ENCODE measurements at places on chromosomes 2 and 18. TPM values are rescaled to one million over a fixed set of nuclear protein-coding genes. Genes with fewer than 3 reads are reported as not detected.

SH2D6 gene
- total RNA-seq: 13.5 TPM

PDE11A gene
- 1.6 TPM for total RNA-seq

PRKCE gene
- total RNA-seq: 25.1 TPM

FBXO36 gene
- 2.6 TPM for total RNA-seq

BCL11A gene
- total RNA-seq: 35.4 TPM

VSNL1 gene
- not detected for total RNA-seq

SLC5A7 gene
- not detected for total RNA-seq

FBLN7 gene
- total RNA-seq: 7.4 TPM

GORASP2 gene
- 30.6 TPM for total RNA-seq

GRCh38 chr18:47427072-47427471, 175.6 kb upstream of the SKOR2 start:
- H3K4me3 ChIP-seq: no peak overlapping the region
- H3K27me3 ChIP-seq: no peaks in the 10 kb centered on the region
- no peak overlapping the region for H3K27ac ChIP-seq
- DNase-seq: no peak
- no peaks in the 10 kb centered on the region for H3K4me1 ChIP-seq
- H3K36me3 ChIP-seq: no peaks in the 10 kb centered on the region

GRCh38 chr2:144580521-144581161, 60.7 kb upstream of the ZEB2 start:
- DNase-seq: no peak
- no peak overlapping the region for H3K27ac ChIP-seq
- H3K36me3 ChIP-seq: no peaks in the 10 kb centered on the region
- H3K4me1 ChIP-seq: no peaks in the 10 kb centered on the region
- H3K27me3 ChIP-seq: no peaks in the 10 kb centered on the region

- no peaks in the 10 kb centered on the region for H3K4me1 ChIP-seq
- no peaks in the 10 kb centered on the region for H3K27me3 ChIP-seq
- H3K27ac ChIP-seq: no peak overlapping the region
- no peak for DNase-seq
- no peak overlapping the region for H3K4me3 ChIP-seq
Observed at GRCh38 chr2:29097569-29097968, 17.6 kb upstream of the CLIP4 start.

DNA sequence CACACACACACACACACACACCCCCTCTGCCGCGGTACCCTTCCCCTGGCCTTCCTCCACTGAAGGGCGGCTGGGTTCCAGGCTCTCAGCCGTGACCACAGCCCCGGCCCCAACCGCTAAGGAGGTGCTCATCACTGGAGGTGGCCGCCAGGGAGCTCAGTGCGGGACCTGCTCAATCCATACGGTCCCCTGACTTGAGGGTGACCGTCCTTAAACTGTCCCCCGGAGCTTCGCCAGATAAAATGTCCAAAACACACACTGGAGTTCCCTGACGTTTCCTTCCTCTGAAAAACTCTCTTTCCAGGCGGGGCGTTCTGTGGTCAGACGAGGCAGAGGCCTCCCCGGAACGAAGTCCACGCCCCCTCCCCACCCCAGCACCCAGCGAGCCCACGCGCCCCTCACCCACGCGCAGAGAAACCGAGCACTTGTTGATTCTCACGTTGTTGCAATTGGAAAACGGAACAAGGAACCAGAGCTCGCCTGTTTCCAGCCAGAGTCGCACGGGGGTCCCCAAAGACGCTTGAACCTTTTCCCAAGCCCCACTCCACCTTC, 1.4 kb downstream of the MBP start:
- no peaks in the 10 kb centered on the region for H3K4me1 ChIP-seq
- no peaks in the 10 kb centered on the region for H3K36me3 ChIP-seq
- H3K4me3 ChIP-seq: peak overlapping the region; percentile 97
- peak overlapping the region; percentile 96 for H3K27ac ChIP-seq
- DNase-seq: peak; percentile 59

DNA sequence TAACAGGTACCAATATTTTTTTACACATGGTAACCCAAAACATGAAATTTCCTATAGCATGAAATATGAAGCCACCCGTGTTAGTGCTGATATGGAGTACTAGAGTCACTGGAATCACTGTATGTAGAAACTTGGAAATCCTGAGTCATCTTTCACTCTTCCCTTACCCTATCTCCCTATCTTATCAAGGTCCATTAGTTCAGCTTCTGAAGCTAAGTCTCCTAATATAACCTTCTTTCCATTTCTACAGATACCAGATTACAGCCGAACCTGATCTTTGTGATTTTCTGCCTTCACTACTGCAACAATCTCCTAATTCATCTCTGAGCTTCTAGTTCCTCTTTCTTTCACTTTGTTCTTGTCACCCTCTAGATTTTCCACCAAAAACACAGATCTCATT, 59.0 kb downstream of the SEPTIN10 start:
- H3K27ac ChIP-seq: no peak overlapping the region
- no peaks in the 10 kb centered on the region for H3K27me3 ChIP-seq
- no peak for DNase-seq
- H3K36me3 ChIP-seq: no peaks in the 10 kb centered on the region
- H3K4me1 ChIP-seq: no peaks in the 10 kb centered on the region
- H3K4me3 ChIP-seq: no peak overlapping the region

- H3K36me3 ChIP-seq: no peaks in the 10 kb centered on the region
- H3K4me1 ChIP-seq: no peaks in the 10 kb centered on the region
- DNase-seq: no peak
- no peaks in the 10 kb centered on the region for H3K27me3 ChIP-seq
Observed at GRCh38 chr2:238916875-238917590, 69.1 kb downstream of the TWIST2 start.

GRCh38 chr2:18412980-18413675, 147.3 kb downstream of the RDH14 start:
- no peaks in the 10 kb centered on the region for H3K36me3 ChIP-seq
- no peaks in the 10 kb centered on the region for H3K27me3 ChIP-seq
- DNase-seq: no peak
- no peak overlapping the region for H3K27ac ChIP-seq

DNA sequence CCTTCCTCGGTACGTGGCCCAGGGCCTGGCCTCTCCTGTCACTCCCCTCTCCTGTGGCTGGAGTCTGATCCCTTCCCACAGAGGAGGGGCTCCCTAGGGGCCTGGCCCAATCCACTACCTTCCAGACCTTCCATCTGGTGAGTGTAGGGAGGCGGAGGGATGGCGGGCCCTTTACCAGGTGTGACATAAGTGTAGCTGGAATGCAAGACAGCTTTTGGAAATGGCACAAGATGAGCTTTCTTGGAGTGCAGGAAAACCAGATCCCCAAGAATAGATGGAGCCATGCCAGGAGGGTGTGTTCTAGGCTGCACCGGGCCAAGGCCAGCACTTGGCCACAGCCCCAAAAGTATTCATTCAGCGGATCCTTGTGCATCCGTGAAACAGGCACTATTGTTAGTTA, 30.1 kb downstream of the IGFBP5 start:
- H3K27me3 ChIP-seq: no peaks in the 10 kb centered on the region
- H3K36me3 ChIP-seq: no peaks in the 10 kb centered on the region
- no peaks in the 10 kb centered on the region for H3K4me1 ChIP-seq
- no peak for DNase-seq
- no peak overlapping the region for H3K4me3 ChIP-seq
- no peak overlapping the region for H3K27ac ChIP-seq

- no peaks in the 10 kb centered on the region for H3K4me1 ChIP-seq
- DNase-seq: no peak
- peak overlapping the region; percentile 32 for H3K27ac ChIP-seq
Observed at GRCh38 chr2:217622205-217623060, 380.4 kb downstream of the TNS1 start.

GRCh38 chr18:76134628-76135027, 360.4 kb downstream of the ZNF516 start:
- no peak overlapping the region for H3K4me3 ChIP-seq
- H3K4me1 ChIP-seq: no peaks in the 10 kb centered on the region
- H3K27me3 ChIP-seq: no peaks in the 10 kb centered on the region
- no peak overlapping the region for H3K27ac ChIP-seq
- no peaks in the 10 kb centered on the region for H3K36me3 ChIP-seq

DNA sequence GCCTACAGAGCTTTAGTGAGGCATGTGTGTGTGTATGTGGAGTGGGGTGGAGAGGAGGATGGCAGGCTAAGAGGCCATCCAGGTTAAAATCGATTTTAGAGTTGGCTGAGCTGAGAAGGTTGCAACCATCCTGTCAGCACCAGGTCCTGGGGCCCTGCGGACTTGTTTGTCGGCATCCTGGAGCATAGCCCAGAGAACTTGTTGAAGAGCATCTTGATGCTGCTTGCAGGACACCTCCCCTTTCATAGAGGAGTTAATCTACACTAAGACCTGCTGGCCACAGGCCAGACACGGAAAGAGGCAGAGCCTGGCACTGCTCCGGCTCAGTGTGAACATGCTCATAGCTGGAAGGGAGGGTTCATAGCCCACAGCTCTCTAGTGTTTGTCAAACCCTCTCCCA, 72.1 kb upstream of the RGPD5 start:
- H3K4me3 ChIP-seq: no peak overlapping the region
- no peak for DNase-seq
- no peak overlapping the region for H3K27ac ChIP-seq
- H3K36me3 ChIP-seq: no peaks in the 10 kb centered on the region
- no peaks in the 10 kb centered on the region for H3K4me1 ChIP-seq

DNA sequence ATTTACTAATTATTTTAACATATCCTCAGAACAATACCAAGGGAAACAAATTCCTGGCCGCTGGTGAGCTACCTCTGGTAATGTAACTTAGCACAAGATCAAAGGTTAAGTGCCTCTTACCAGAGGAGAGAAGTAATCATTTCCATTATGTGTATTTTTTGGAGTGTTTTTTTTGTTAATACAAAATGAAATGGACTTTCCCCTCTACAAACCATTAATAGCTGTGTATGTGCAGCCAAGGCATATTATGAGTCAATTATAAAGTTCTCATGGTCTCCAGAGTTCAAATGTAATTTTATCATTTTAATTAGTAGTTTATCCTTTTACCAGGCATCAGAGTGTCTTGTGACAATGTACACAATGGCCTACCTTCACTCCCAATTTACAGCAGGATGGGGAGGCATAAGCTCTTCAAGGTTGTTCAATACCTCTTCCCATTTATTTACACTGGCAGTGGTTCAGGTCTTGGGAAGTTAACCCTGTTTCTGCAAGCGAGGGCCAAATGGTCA, 242.2 kb downstream of the TGIF1 start:
- H3K4me1 ChIP-seq: no peaks in the 10 kb centered on the region
- no peak overlapping the region for H3K4me3 ChIP-seq
- no peaks in the 10 kb centered on the region for H3K27me3 ChIP-seq
- no peak overlapping the region for H3K27ac ChIP-seq

DNA sequence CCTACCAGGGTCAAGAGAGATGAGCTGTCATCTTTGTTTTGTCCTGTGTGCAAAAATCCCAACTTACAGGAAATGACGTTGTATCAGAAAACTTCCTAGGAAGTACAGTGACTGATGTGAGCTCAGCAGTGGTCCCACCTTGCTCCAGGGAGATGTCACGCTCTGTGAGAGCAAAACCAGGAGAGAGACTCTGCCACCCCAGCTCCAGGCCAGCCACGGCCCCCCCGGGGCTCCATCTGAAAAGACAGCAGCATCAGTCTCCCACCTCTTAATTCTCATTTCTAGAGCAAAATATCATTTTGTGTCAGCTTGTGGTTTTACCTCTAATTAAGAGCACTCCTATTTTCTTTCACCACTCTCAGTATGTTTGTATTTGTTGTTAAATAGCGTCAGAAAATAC, 57.5 kb downstream of the MYL12B start:
- no peak overlapping the region for H3K4me3 ChIP-seq
- no peaks in the 10 kb centered on the region for H3K27me3 ChIP-seq
- no peak for DNase-seq
- no peak overlapping the region for H3K27ac ChIP-seq

DNA sequence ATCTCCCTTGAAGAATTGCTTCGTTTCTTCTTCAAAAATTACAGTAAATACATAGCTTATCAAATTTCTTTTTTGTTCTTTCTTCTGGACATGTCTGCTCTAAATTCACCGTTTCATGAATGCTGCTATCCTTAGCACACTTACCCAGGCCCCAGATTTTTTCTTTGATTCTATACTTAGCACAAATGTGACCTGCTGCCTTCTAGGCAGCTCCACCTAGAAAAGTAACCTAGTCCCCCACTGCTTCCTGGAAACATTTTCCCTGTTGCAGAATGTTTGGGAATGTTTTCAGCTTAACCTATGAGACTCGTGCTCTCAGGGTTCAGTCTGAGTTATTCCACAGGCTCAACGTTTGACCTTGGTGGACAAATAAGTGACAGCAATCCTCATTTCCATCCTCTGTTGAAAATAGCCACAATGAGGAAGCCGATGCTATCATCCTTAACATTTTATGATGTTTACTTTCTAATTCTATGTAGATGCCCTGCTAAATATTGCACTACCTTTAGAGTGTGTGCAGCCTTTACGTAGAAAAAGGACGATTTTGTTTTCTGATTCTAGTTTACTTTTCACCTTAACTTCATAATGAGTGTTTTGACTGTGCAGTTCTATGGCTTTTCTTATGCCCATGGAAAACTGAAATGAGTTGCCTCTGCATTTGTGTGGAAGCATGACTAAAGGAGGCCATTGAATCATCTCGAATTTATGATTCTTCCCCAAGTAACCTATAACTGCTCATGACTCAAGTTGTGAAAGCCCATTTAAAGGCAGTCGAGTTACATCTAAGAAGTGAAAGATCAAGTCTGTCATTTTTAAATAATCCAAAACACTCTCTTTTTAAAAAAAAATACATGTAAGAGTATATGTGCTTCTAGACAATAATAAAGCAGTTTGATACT, 47.7 kb downstream of the TMEM182 start:
- no peaks in the 10 kb centered on the region for H3K4me1 ChIP-seq
- no peak for DNase-seq
- no peaks in the 10 kb centered on the region for H3K27me3 ChIP-seq
- no peak overlapping the region for H3K4me3 ChIP-seq
- H3K36me3 ChIP-seq: no peaks in the 10 kb centered on the region

DNA sequence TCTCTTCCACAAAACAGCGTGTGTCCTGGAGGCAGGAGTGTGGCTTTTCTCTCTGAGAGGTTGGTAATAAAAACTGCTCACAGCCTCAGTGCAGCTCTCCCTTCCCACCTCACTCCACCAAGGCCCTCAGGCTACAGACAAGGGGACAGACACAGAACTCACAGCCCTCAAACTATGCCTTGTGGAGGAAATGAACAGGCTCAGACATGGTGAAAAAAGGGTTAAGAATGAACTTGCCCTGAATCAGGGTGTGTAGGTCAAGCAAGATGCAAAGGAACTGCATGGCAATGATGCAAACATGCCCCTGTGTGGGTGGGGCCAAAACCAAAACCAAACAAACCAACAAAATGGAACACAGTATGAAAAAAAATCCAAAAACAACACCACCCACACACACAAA, 125.8 kb downstream of the GALNT14 start:
- H3K27ac ChIP-seq: no peak overlapping the region
- no peaks in the 10 kb centered on the region for H3K27me3 ChIP-seq
- H3K4me3 ChIP-seq: no peak overlapping the region
- H3K4me1 ChIP-seq: no peaks in the 10 kb centered on the region
- H3K36me3 ChIP-seq: no peaks in the 10 kb centered on the region
